ENCODE measurements at places on chromosomes 7 and 10.

- no peak for DNase-seq
Measured at GRCh38 chr7:36827726-36828703, 103.7 kb upstream of the AOAH start.

- no peak for DNase-seq
Measured at GRCh38 chr10:25631471-25631870, 302.6 kb upstream of the MYO3A start.

DNA sequence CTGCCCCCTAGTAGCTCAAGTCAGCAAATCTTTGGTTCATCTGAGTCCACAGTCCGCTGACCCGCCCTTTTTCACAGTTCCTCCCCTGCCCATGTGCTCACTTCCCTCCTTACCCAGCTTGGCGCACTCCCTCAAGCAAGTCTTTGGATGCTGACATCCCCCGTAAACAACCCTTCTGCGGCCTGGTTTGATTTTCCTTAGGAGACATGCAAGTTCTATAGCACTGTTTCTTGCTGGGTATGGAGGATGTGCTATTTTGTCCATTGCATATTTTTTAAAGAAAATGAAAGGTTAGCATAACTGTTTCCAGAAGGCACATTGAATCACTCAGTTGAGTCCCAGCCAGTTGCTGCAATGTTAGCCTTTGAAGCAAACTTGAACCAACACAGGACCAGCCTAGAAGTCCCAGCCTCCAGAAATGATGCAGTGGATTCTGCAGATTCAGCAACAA, 38.2 kb downstream of the HTRA1 start:
- no peak for DNase-seq

- DNase-seq, result no peak
Measured at GRCh38 chr7:136859803-136860202, 8.6 kb upstream of the CHRM2 start.

DNA sequence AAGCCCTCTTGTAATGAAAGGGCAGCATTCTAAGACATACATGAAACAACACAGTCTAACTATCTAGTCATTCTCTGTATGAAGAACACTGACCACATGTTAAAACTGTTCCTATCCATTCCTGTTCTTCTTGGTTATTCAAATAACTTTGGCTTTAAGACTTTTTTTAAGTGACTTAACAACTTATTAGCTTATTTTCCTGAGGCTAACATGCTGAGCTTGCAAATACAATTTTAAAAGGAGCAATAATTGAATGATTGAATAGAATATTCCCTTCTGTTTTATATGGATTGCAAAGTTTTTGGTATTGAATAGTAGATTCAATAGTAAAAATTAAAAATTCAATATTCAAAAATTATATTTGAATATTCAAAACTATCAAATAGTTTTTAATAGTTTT, 92.3 kb downstream of the HTR5A start:
- DNase-seq, result no peak

GRCh38 chr10:129769381-129770116, 194.5 kb downstream of the EBF3 start:
- no peak for DNase-seq

DNA sequence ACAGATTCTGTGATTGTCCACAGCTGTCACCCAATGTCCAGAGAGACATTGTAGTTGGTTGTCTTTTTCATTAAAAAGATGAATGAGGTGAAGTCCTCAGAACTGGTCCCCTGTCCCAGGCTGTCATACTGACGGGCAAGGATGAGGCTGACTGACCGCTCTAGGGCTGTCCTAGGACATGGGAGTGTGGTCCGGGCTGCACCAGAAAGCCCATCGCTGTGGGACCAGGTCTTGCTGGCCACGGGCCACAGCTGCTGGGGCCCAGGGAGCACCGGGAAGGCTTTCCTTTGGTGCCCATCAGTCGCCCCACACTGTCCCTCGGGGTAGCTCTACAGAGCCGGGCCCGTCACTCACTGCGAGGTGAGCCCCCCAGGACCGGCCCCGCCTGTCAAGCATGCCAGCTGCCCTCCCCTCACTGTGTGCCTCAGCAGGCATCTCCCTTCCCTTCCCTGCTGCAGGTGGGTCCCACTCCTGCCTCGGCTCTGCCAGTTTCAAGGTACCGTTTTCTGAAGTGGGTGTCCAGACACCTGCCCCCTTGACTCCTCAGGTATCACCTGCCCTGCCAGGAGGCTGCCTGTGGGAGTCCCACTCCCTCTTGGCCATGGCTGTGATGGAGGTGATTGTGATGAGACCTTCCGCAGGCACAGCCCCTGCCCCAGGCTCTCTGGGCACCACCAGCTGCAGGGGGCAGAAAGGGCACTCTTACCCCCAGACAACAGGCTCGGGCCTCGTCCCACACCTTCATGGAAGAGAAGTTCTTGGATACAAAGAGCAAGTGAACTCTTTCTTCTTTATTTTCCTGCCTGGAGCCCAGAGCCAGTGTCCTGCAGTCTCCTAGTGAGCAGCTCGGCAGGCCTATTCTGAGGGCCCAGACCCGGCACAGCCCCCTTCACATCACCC, 21.7 kb downstream of the LRRC27 start:
- no peak for DNase-seq

GRCh38 chr10:93068411-93069244, 5.1 kb upstream of the CYP26A1 start:
- DNase-seq, result no peak

GRCh38 chr7:37442268-37442667, 6.4 kb downstream of the ELMO1 start:
- no peak for DNase-seq

DNA sequence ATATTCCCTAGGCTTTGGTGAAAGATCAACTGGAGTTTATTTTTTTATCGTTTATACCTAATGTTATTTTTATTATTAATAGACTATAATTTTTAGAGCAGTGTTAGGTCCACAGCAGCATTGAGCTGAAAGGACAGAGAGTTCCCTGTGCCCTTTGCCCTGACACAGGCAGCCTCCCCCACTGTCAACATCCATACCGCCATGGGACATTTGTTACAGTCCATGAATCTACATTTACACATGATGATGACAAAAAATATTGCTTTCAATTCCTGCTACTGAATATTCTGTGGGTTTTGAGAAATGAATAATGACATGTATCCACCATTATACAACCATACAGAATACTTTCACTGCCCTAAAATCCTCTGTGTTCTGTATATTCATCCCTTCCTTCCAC, 1297.5 kb upstream of the SORCS1 start:
- no peak for DNase-seq

DNA sequence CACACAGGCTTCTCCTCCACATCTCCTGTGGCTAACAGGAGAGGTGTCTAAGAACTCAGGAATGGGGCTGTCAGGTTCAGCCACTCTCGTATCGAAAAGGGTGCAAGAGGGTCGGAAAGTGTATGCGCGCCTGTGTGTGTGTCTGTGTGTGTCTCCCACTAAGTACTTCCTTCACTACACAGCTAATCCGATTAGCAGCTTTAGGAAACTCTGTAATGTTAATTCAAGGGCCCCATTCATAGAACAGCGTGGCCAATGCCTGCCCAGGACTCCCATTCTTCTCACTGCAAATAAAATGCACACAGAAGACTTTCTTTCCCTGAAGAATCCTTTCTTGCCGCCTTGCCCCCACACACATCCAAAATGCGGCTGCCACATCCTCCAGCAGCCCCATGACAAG, 39.9 kb downstream of the TLL2 start:
- no peak for DNase-seq

GRCh38 chr7:84070770-84071169, 123.8 kb downstream of the SEMA3A start:
- DNase-seq, result no peak

GRCh38 chr10:79096514-79096913, 27.7 kb downstream of the ZMIZ1 start:
- DNase-seq, result no peak

- no peak for DNase-seq
Measured at GRCh38 chr10:48363617-48364355, 57.3 kb downstream of the MAPK8 start.

DNA sequence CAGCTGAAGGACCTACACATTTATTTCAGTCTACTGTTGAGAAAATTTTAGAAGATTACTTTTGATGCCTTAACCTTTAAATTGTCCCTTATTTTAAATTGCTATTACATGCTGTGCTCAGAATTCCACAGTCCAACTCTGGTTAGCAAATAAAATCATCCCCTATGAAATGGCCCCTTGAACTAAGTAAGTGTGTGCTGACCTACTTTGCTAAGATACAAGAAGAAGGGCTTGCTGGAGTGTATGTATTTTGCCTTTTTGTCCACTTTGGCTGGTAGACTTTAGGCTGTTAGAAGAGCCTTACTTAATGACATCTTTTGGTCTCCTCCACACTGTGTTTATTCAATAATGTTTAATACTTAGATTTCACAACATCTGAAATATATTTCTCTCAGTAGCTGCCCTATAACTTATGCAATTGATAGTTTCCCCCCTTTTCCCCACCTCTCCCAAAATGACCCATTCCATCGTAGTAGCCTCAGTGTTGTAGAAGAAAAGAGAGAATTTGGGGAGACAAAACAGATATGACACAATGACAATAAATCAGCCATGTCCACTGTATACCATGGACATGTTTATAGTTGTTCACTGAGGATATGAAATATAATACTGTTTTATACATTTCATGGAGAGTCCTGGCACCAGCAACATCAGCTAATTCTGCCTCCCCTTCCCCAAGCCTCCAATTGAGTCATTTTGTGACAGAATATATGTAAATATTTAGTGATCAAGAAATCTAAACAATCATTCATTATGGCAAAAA, 107.8 kb upstream of the ASAH2 start:
- DNase-seq, result no peak

- no peak for DNase-seq
Measured at GRCh38 chr10:130924138-130924819, 387.2 kb downstream of the TCERG1L start.

- peak; percentile 55 for DNase-seq
Measured at GRCh38 chr10:73991884-73992245, 6.1 kb upstream of the VCL start.

GRCh38 chr10:72000073-72001032, 36.2 kb downstream of the CHST3 start:
- no peak for DNase-seq

- DNase-seq, result no peak
Measured at GRCh38 chr7:73680501-73680900, 2.8 kb downstream of the DNAJC30 start.

DNA sequence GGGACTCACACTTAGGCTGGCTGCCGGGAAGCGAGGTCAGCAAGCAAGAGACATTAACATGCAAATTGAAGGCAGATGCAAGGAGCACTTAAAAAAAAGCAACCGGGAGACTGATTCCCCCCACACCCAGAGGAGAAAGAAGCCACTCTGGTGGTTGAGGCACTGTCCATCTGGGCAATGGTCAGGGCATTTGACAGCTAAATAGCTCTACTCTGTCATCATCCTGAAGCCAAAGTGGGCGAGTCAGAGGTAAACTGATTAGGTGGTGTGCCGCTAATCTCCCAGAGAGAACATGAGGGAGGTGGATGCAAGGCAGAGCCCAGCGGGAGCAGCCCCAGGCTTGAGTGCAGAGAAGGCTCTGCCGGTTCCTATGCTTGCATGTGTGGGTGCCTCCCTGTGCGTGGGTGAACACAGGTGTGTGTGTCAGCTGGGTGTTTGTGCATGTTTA, 100.6 kb downstream of the PLXNA4 start:
- DNase-seq, result no peak

- no peak for DNase-seq
Measured at GRCh38 chr7:90111-91063, 102.0 kb upstream of the FAM20C start.

GRCh38 chr7:102927312-102927933, 14.6 kb downstream of the LRRC17 start:
- no peak for DNase-seq

- peak; percentile 86 for DNase-seq
Measured at GRCh38 chr7:100126931-100127865, at the start of gene MBLAC1. TSS of gene MBLAC1 (plus strand) at chr7:100126967. CDS start at chr7:100127396, 429 bp downstream.

GRCh38 chr10:51666456-51666855, 32.9 kb downstream of the CSTF2T start:
- DNase-seq, result no peak

DNA sequence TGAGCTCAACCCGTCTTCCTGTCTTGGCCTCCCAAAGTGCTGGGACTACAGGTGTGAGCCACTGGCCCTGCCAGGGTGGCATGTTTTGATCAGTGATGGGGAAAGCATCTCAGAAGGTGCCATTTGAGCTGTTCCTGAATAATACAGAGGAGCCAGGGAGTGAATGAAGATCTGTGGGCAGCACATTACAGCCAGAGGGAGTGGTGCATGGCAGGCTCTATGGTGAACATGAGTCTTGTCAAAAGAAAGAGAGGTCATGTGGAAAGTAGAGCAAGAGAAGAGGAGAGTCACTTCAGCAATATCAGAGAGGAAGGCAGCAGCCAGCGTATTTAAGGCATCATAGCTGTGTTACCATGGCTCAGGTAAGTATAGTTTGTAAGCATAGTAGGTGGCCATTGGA, 275.7 kb upstream of the LRGUK start:
- no peak for DNase-seq

DNA sequence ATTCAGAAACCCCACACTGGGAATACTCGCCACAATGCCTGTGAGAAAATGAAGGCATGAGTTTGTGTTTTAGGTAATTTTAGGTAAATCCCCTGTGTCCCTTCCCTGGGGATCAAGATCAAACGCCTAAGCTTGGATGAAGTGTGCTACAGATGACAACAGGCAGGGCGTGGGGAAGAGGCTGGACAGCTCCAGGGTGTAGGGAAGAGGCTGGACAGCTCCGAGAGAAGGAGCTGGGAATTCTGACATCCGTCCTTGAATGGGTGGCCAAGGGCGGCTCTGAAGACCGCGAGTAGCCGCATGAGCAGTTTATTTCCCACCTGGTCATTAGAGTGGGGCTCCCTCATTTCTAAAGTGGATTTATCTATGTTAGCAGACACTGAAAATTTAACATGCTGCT, 109.7 kb downstream of the RAMP3 start:
- DNase-seq, result no peak

GRCh38 chr10:16648366-16648765, 126.7 kb upstream of the C1QL3 start:
- no peak for DNase-seq

GRCh38 chr7:141389140-141389796, 161.9 kb upstream of the AGK start:
- DNase-seq, result no peak

DNA sequence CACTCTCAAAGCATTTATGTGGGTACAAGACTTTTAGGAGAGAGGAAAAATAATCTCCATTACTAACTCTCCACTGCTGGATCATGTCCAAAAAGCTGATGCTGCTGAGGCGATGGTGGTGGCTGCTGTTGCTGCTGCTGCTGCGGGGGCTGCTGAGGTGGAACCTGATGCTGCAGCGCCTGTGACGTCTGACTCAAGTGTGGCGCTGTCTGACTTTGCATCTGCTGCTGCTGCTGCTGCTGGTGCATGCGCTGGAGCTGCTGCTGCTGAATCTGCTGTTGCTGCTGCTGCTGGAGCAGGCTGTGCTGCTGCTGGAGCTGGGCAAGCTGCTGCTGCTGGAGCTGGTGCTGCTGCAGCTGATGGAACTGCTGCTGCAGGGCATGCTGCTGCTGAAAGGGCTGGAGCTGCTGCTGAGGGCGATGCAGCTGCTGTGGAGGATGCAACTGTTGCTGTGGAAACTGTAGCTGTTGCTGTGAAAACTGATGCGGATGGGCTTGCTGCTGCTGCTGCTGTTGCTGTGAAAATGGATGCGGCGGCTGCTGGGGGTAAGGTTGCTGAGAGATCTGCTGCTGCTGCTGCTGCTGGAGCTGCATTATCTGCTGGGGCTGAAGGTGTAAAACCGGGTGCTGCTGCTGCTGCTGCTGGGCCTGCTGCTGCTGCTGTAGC, 34.5 kb downstream of the PAXIP1 start:
- DNase-seq, result no peak

- DNase-seq, result no peak
Measured at GRCh38 chr10:11017570-11018431, at the start of gene CELF2. TSS of gene CELF2 (plus strand) at chr10:11017872. CDS start at chr10:11018090, 218 bp downstream.

All from activated CD8-positive, alpha-beta memory T cell treated with anti-CD3 and anti-CD28 coated beads for 1 hour (primary cell).